ENCODE measurements at places on chromosomes 13 and 19.

DNA sequence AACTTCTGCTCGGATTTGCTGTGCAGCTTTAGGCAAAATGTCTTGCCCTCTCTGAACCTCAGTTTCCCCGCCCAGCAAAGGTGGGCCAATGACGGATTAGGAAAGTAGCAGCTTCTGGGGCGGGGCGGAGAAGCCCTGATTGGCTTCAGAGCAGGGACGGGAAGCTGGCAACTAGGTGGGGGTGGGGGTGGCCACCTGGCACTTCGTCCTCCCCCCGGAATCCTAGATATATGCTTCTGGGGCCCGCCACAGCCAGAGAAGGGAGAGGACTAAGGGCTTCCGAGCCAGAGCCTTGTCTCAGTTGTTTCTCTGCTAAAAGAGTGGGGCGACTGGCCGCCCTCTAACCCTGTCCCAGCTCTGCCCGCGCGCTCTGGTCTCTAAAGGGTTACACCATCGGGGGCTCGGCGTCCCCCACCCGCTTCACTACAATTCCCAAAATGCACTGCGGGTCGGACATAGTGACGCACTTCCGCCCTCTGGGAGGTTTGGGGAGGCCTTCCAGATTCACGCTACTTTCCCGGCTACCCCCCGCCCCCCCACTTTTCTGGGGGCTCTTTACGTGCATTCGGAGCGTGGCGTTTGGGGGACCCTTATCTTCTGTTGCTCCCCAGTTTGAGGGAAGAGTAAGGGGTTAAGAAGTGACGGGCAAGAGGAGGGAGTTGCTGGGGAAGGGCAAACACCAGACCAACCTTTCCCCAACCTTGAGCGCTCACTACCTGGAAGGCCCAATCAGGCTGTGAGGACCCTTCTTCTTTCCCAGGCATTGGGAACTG, 672 bp upstream of the IRF2BP1 start:
- DNase-seq, result peak; percentile 83

GRCh38 chr13:44583137-44583536, 7.0 kb upstream of the TSC22D1 start:
- no peak for DNase-seq

DNA sequence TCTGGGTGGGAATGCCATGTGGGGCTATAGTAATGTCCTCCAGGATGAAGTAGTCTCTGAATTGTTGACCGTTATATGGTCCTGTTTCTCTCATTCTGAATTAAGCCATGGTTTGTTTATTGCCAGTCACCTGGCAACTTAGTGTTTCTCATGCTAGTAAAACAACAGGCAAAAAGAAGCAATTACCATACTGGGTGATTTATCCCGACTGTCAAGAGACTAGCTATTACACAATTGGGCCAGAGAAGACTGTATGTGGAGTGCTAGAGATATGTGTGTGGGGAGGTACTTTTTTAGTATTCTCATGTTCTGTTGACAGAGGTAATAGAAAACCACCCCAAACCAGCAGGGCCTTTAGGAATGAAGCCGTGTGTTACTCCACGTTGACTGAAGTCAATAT, 258.2 kb downstream of the TDRD3 start:
- no peak for DNase-seq

DNA sequence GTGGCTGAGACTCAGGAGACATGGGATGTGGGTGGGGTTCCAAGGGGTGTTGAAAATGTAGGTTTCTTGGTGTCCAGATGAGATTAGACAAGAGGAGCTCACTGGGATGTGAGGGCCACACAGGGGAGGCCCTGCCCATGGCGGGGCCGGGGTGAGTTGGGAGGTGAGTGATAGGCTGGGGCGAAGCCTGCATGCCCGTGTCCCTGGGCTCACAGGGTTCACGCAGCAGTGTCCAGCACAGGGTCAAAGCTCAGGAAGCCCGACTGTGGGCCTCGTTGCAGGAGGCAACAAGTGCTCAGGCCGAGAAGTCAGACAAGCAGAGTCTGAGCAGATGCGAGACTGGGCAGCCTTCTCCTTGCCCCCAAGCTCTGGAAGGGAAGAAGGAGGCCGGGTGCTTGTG, 27.2 kb downstream of the CCDC8 start:
- DNase-seq, result no peak

- DNase-seq, result no peak
Observed at GRCh38 chr13:31803311-31803710, 64.0 kb downstream of the RXFP2 start.

Data from stimulated activated CD8-positive, alpha-beta memory T cell treated with anti-CD3 and anti-CD28 coated beads, Interleukin-7, amount 100 ng/mL, for 4 hours (primary cell).